ENCODE measurements at places on chromosomes 16 and 17.

DNA sequence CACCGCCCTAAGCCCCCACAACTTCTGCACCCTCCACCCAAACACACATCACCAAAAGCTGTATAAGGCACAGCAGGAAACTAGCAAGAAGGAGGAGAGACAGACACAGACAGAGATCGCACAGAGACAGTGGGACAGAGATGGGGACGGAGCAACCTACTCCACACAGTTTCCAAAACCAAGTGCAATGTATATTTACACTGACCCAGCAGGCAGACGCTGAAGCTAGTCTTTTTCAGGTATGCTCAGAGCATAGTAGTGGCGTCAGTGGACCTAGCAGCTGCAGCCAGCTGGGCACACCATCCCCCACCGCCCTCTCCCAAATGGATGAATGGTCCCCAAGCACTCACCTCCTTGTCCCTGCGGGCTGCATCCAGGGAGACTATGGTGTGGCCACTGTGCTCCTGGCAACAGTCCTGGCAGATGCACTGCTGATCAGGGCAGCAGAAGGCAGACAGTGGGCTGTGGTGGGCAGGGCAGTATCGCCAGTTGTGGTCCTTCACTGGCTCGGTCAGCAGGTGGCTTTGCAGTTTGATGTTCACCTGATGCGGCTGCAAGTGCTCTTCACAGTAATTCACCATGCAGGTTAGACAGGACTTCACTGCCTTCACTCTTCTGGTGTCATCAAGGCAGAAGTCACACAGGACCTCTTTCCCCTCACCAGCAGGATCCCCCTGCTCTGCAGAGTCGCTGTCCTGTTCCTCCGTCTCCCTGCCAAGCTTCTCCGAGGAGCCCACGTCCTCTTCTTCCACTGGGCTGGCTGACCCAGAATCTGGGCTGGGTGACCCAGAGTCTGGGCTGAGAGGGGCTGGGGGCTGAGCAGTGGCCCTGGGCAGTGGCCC is 31.5 kb upstream of the FBXW10B start:
- no peak for DNase-seq

DNA sequence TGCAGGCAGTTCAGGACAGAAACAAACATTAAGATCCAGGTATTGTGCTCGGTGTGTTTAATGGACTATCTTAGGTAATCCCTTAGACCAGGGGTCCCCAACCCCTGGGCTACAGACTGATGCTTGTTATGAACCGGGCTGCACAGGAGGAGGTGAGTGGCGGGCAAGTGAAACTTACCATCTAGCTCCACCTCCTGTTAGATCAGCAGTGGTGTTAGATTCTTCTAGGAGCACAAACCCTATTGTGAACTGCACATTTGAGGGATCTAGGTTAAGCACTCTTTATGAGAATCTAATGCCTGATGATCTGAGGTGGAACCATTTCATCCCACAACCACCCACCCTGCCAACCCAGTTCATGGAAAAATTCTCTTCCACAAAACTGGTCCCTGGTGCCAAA is 37.8 kb upstream of the ASIC2 start:
- DNase-seq, result no peak

GRCh38 chr17:48322060-48322459 is 108.0 kb downstream of the SKAP1 start:
- no peak for DNase-seq

DNA sequence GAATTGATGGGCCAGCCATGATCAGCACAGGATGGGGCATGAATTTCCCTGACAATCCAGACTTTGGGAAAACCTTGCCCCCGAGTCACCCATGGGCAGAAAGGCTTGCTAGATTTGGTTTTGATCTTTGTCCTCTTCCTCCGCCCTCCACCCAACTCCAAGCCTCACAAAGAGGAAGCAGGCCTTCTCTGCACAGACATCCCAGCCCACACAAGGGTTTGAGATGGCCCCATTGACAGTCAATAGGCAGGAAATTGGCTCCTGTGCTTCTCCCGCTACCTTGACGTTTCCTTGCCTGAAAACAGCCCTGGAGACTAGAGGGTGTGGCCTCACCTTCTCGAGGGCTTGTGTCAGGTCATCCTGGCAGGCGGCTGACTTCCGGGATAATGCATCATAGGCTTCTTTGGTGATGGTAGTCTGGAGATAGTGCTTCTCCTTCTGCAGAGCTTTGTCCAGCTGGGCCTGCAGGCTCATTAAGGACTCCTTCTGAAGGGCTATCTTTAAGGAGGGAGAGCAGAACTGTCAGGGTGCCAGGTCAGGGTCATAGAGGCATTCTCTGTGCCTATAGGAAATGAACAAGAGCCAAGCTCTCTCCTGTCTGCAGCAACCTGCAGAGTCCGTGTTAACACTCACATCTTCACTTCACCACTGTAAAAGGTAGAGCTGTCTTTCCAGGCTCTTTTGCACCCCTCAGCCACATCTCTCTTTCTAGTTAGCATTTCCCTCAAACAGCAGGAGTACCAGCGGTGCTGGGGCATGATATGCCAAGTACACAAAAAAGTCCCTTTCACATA is 32.2 kb downstream of the DHX38 start:
- DNase-seq, result no peak

DNA sequence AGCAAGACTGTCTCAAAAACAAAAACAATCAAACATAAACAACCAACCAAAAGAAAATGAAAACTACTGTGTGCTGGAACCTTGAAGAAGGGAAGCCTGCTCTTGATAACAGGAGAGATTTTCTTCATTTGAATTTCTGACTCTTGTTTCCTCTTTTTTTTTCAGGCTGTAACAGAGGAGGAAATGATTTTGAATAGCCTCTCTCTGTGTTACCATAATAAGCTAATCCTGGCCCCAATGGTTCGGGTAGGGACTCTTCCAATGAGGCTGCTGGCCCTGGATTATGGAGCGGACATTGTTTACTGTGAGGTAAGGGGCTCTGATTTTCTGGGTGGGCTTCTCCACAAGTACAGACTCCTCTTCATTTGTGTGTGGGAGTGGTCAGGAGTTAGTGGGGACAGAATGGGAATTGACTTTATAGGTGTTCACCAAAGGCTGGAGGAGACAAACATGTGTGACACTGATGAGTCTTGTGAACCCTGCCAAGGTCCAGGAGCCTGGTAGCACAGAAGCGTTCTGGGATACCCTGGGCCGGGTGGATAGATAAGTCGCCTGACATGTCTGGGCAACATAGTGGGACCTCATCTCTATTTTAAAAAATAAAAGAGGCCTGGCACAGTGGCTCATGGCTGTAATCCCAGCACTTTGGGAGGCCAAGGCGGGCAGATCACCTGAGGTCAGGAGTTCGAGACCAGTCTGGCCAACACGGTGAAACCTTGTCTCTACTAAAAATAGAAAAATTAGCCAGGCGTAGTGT is 14.9 kb downstream of the DUS2 start:
- DNase-seq, result no peak

DNA sequence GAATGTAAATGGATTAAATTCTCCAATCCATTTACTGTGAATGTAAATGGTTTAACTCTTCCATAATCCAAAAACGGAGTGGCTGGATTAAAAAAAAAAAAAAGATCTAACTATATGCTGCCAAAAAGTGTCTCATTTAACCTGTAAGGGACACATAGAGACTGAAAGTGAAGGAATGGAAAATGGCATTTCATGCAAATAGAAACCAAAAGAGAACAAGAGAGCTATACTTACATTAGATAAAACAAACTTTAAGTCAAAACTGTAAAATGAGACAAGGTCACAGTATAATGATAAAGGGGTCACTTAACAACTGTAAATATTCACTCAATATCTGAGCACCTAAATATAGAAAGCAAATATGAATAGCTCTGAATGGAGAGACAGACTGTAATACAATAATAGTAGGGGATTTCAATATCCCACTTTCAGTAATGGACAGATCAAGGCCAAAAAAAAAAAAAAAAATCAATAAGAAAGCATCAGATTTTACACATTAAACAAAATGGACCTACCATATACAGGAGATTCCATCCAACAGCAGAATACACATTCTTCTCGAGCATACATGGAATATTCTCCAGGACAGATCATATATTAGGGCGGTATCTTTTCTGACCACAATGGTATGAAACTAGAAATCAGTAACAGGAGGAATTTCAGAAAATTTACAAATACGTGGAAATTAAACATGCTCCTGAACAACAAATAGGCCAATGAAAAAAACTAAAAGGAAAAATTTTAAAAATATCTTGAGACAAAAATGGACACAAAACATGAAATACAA is 36.4 kb downstream of the CDR2 start:
- no peak for DNase-seq

GRCh38 chr16:52465711-52466267 is 81.2 kb downstream of the TOX3 start:
- DNase-seq, result no peak
